CD4-positive, CD25-positive, alpha-beta regulatory T cell (primary cell): ENCODE measurements at places on chromosomes 7 and 10. TPM values are rescaled to one million over a fixed set of nuclear protein-coding genes. Genes with fewer than 3 reads are reported as not detected.

GRCh38 chr7:38846280-38846679, 62.7 kb downstream of the VPS41 start:
- no peak for DNase-seq

DNA sequence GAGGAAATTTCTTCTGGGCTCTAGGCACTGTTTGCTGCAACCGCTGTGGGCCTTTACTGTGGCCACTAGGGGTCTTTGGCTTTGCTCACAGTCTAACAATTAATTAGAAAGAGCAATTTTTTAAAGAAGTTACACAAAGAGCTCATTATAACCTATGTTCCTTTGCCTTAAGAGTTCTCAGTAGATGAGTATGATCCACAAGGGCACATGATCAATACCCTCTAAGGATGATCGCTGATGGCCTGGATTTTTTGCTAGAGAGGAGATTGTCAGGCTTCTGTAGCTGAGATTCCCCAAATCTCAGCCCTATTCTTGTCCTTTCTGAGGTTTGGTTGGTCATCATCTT, 80.8 kb upstream of the RHOBTB1 start:
- DNase-seq = no peak

DNA sequence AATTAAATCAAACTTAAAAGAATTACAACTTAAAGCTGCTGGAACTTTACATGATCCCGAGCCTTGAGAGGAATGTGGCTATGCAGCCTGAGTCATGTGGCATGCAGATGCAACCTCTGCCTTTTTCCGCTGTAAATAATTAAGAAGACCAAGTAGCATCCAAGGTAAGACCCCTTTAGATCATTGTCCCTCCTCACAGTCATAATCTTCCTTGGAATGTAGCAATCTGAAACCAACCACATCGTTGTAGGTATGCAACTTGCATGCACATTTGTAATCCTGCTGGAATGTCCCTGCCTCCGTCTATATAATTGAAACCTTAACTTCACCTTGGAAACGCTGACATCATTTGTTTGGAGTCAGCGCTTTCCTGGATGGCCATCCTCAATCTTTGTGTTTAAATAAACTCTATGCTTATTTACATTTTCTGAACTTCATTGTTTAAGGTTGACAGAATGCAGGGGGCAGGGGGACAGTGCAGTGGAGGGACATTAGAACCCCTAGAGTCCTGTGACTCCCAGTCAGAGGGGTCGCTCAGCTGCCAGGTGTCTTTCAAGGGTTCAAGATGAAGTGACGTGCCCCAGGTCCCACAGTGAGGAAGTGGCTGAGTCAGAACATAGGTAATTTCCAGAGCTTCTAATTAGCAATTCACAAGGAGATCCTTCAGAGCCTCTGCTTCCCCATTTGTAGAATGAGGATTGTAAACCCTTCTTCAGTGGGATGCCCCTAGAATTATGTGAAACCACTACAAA, 110.7 kb downstream of the RALA start:
- no peak for DNase-seq

DNA sequence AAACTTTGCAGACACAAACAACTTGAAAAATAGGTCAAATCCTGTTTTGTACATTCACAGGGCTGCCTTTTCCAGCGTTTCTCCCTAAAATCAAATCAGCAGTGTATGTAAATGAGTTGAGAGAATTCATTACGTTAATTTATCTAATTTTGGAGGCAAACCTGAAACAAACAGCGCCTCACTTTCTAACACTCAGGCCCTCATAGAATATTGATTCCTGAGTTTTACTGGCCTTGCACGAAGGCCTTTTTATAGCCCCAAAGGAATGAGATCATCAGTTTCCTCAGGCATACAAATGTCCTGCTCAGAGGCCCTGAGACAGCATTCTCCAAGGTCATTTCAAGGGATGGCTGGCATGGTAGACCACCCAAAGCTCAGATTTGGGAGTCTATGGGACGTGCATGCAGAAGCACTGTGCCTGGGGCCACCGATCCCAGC, 131.7 kb upstream of the CHST15 start:
- peak; percentile 63 for DNase-seq

- no peak for DNase-seq
Measured at GRCh38 chr10:118101501-118101900, 54.8 kb upstream of the RAB11FIP2 start.

DNA sequence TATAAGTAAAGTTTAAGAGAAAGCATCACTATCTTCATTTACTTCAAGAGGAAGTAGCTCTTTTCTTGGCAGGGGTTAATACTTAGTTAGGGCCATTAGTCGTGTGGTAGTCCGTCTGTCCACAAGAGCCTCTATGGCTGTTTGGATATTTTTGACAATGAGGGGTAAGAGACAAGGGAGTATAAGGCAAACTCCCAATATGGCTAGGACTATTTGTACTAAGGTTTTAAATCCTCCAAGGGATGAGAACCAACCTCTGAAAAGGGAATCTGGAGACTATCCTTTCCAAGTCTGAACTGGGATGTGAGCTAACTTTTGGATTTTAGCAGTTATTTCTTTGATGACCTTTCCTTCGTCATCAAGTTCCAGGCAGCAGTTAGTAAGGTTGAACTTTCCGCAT, at the start of gene ZNF117:
Gene ZNF117, minus strand, starts transcription at position 101 of the 400 bp plus-strand sequence.
- DNase-seq = no peak

DNA sequence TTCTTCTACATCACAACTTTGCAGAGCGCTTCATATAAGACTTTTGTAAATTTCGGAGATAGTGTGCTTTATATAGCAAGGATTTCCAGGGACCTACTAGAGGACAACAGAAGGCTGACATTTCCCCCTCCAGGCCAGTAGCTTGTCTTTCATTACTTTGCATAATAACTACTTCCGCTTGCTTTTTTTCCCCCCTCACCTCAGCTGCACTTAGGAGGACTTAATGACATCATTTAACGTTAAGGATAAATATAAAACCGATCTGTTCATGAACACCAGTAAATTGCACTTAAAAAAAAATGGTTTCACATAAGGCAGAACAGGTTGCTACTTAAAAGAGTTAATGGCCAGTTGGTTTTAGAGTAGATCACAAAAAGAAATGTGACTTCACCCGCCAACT, 172.3 kb downstream of the AUTS2 start:
- DNase-seq = no peak

DNA sequence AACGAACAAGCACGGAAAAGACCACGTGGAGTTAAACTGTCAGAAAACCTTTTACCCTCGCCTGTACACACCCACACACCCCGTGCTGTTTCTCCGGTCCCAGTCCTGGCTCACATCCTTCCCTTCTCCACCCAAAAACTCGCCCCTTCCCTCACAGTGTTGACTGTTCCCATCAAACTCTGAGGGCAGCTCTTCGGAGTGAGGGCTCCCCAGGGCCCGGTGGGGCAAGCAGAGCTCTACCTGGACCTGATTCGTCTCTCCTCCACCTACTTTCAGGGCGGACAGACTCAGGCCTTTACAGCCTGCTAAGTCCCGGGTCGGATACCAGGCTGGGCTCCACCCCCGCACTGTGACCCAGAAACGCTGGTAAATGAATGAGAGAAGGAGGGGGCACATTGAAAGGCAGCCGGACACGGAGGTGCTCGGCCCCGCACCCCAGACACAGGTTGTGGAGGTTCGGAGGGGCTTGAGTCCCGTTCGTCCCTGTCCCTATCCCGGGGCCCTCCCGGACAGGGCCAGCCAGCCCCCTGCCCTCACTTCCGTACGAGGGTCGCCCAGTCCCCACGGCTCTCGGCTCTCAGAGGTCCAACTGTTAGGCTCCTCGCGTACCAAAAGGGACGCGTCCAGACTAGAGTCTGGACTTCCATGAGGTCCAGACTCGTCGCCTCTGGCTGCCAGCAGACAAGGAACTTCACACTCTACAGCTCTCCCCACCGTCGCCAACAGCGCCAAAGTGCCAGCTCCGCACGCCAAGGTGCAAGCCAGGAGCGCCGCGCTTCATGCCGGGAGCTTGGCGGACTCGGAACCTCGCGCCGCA, 31.7 kb upstream of the ASL start:
- no peak for DNase-seq

DNA sequence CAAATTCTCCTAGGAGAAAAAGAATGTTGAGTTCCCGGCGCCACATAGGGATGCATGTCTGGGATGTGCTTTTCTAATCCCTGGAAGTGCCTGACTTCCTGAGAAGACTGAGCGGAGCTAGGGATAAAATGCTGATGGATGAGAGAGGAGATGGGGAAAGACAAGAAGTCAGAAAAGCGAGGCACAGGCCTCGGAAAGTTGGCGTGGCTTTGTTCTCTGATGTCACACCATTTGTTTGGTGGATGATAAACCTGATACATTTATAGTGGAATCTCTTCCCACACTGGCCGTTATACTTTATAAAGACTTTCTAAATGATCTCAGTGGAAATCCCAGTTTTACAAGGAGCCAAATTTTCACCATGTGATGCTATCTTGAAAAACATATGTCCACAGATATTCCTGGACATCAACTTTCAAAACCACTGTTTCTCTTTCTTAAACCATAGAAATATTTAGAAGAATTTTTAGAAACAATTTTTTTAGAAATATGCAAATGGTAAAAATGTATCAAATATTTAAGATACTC, 188.8 kb upstream of the SVIL start:
- DNase-seq = no peak

DNA sequence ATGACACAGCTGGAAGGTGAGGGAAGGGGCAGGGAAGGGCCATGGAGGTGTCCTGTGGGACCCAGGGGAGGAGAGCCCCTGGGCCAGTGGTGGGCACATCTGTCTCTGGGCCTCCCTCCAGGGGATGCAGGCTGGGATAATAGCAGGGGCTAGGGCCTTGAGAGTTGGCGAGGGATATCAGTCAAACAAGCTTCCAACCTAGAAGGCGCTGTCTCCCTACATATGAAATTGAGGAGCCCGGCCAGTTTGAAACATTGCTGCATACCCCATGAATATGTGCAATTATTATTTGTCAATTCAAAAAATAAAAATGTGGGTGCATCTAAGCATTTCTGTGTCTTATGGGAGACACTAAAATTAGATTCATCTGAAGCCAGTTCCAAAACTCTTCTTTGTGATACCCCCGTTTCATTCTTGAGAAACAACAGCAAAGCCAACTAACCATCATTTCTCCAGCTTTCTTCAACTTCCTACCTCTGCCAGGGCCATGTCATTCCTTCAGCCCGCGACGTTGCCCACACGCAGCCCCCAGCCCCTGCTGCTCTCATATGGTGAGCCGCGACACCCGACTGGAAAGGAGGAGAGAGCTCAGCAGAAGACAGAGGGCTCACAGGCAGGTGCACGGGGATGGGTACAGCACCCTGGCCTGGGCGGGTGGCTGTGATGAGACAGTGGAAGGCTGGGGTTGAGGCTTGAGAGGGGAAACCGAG, 418.7 kb downstream of the GLRX3 start:
- no peak for DNase-seq

- peak; percentile 29 for DNase-seq
Measured at GRCh38 chr10:43417950-43418768, 9.2 kb upstream of the HNRNPF start.

DNA sequence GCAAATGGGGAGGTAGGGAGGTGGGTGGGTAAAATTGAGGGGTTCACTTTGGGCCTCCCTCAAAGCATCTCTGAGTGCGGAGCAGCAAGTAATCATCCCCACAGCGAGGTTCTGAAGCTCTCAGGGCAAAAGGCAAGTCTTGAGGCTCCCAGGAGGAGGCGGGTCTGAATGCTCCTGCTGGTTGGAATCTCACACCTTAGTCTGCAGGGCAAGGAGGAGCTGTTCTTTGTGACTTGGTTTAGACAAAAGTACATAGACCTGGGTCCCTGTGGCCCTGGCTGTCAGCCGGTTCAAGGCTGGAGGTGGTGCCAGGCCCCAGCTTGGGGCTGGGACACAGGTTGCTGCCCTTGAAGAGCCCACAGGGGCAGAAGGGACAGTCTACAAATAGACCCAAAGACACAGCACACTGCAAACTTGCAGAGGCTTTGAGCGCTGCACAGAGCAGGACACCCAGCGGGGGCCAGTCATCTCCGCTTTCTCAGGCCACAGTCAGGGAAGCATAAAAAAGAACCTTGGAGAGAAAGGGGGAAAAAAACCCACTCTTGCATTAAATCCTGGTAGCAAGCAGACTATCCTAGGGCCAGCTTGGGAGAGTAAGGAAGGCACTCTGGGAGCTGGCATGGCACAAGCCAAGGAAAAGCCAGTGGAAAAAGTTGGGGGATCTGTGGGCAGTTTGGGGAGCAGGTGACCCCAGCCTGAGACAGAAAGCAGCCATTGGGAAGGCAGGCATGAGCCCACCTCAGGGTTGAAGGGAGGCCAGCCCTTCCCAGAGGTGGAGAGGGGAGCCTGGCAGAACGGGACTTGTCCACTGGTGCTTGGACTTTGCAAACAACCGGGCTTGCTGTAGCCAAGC, 926 bp upstream of the C10orf71 start:
- DNase-seq = no peak

DNA sequence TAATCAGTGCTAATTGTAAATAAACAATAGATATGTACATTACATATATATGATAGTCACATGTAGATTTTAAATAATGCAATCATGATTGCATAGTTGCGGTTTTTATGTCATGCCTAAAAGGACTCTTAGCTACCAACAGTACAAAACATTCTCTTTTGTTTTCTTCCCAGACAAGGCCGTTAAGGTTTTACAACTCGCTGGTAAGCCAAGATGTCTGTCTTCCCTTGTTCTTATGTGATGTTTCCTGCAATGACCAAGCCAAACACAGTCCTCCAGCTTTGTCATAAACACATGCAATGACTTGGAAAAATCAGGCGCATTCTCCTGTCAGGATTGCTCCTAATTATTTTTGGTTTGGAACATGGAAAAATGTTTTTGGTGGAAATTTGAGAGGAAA, 192.3 kb upstream of the GLI3 start:
- DNase-seq = no peak

DNA sequence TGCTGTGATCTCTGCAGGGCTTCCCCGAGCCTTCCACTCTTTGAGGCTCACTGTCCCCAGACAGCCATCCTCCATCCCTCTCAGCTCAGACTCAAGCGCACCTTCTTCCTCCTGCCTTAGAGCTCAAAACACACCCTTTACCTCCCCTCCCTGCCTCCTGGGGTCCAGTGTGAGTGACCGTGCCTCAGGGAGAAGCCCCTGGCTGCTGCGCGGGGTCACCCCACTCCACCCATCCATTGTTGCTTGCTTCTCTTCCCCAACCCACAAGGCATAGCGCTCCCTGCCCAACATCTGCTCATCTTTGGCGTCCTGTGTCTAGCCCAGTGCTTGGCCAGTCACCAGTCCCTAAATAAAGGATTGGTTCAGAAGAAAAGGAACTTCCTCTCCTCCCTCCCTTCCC, 170.3 kb downstream of the TCERG1L start:
- DNase-seq = no peak

DNA sequence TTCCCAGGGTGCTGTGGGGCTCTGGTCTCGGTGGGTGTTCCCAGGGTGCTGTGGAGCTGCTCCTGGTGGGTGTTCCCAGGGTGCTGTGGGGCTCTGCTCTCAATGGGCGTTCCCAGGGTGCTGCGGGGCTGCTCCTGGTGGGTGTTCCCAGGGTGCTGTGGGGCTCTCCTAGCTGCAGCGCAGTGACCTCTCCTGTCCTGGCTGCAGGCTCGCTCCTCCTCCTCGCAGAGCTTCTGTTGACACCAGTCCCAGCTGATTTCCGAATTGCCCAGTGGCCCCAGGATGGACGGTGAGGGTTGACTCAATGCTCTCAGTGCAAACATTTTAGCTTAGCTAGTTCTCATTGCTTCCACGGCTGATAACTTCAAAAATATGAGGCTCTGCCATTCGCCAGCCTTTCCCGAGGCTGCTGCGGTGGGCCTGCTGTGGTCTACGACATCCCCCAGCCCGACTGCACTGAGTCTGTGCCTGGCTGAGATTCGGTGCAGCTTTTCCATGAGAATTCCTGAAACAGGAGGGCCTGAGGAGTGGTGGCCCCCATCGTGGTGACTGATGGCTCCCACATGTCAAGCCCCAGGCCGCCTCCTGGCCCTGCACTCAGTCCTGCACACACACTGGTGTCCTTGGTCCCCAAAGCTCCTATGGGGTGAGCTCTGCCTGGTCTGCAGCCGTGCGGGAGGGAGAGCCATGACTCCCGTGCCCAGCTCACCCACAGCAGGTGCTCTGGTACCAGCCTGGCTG, 58.3 kb upstream of the NKX6-2 start:
- no peak for DNase-seq

Gene RHEB
- 51.3 TPM for total RNA-seq
